Kidney tubule cell (primary cell): ENCODE measurements at places on chromosomes 6 and 20.

DNA sequence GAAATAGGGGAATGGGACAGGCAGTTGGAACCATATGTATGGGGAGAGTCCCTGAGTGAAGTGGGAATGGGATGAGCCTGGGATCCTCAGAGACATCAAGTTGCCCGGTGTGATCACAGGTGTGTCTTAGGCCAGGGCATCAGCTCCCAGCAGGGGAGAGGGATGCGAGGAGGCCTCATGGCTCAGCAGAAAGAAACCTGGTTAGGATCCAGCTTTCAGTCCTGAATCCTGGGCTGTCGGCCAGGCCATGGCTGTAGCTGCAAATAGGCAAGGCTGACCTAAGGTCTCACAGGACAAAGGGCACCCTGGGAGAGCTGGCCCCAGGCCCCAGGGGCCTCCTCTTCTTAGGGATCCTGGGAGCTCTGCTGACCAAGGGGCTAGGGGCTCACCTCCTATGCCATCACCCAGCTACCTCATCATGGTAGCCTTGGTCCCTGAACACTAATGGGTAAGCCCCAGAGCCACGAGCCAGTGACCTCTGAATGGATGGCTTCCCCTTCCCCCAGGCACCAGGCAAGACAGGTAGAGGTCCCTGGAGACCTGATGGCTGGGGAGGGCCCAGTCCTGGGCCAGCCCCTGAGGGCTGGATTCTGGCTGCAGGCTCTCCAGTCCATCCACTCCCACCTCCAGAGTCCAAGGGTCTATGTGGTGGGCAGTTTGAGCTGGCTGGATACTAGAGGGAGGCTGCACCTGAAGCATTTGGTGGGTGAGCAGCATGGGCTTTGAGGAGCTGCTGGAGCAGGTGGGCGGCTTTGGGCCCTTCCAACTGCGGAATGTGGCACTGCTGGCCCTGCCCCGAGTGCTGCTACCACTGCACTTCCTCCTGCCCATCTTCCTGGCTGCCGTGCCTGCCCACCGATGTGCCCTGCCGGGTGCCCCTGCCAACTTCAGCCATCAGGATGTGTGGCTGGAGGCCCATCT is at the start of gene SLC22A7:
TSS of gene SLC22A7 (plus strand) at position 617 of the 921 bp plus-strand sequence. CDS start at position 716, 99 bp downstream.
- DNase-seq = no peak

- DNase-seq = peak; percentile 82
These were observed 44.5 kb downstream of the RBM38 start for GRCh38 chr20:57435498-57436222.

GRCh38 chr6:139996253-139996834 is 621.9 kb upstream of the CITED2 start:
- DNase-seq = peak; percentile 79

DNA sequence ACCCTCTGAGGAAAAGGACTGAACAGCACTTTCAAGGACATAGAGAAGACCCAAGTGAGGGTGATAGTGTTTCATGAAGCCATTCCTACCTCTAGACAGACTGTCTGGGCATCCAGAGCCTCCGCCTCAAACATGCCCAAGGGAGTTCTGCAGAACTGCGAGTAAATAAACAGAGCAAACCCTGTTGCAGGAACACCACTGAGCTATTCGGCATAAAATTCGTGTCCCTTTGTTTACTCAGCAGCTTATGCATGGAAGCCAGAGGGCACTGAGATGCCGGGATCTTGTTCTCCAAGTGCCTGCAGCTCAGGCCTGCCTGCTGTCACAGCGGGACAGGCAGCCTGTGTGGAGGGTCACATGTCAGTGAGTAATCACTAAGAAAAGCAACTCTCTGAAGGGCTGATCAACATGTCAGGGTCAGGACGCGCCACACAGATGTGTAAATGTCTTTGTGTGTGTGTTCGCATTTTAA is 164.9 kb upstream of the HEY2 start:
- DNase-seq = peak; percentile 63

DNA sequence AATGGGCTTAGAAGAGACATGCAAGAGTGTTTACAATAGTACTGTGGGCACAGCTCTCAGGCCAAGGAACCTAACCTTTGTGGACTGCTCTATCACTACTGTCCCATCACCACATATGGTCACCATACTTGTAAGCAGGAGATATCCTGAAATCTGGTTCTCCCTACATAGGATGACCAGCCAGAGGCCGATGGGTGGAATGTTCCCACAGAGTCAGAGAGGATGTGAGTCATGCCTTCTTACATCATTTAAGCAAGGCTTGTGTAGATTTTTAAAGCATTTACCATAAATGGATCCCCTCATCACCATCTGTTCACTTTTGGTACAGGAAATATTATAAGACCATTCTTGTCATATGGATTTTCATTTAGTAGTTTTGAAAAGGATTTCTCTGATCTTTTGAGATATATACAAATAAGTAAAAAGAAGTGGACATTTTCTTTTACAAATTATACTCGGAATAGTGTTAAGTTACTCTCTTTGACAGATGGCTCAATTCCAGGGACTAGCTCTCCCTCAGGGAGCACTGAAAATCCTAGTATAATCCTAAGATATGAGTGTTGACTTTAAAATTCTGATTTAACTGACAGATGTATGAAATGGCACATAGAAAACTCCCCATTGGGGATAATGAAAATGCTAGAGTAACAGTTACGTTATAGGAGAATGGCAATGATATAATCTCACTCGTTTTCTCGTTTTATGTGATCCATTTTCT is 6.6 kb downstream of the HTR1B start:
- peak; percentile 77 for DNase-seq

GRCh38 chr6:138309695-138310094 is 68.0 kb upstream of the SMIM28 start:
- no peak for DNase-seq

DNA sequence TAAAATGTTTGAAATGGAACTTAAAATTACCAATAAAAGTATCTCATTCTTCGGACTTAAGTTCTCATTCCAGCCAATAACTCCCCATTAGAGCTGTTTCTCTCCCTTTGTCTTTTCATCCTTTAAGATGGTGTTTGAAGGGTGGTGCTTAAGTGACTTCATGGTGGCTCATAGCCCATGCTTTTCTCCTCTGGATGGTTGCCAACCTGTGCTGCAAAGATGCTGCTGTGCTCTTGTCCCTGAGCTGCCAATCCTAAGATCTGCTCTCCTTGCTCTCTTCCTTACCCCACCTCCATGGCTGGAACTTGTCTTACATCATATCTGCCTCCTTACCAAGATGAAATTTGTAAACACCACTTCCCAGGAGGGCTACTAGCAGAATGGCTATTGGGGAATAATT is 31.6 kb upstream of the PNRC1 start:
- DNase-seq = peak; percentile 59

GRCh38 chr6:139354189-139354588 is 20.3 kb downstream of the CITED2 start:
- DNase-seq = no peak

GRCh38 chr6:95203153-95203754 is 374.1 kb upstream of the MANEA start:
- peak; percentile 26 for DNase-seq

GRCh38 chr20:35317416-35318210 is 25.4 kb upstream of the FAM83C start:
- DNase-seq = peak; percentile 66

DNA sequence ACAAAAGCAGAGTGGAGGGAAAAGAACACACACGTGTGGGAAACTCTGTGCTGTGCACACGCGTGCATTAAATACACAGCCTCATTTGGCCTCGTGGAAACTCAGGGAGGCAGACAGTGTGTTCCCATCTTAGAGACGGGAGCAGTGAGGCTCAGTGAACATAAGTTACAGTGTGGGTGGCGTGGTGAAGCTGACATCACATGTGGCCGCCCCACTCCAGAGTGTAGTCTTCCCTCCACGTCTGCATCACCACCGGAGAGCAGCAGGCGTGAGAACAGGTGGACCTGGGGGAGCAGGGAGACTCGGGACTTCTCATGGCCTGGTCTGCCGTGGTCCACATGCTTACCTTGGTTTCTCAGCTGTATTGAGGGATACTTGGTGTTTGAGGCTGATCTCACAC is 51.7 kb downstream of the THBS2 start:
- DNase-seq = no peak

DNA sequence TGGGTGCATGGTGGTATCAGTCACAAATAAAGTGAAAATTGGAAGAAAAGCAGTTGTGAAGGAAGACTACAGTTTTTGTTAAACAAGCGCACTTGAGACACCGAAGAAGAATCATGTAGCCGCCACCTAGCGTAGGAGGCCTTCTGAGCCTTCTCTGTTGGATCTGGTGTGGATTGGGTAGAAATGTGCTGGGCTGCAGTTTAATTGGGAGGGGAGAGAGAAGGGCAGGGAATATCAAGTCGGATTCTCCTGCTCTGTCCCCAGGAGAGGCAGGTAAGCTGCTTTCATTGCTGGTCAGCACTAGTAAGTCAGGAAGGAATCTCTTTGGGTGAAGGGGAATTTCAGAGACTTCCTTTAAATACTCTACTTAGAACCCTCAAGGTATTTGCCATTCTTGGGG is 1.2 kb upstream of the FABP7 start:
- DNase-seq = no peak

DNA sequence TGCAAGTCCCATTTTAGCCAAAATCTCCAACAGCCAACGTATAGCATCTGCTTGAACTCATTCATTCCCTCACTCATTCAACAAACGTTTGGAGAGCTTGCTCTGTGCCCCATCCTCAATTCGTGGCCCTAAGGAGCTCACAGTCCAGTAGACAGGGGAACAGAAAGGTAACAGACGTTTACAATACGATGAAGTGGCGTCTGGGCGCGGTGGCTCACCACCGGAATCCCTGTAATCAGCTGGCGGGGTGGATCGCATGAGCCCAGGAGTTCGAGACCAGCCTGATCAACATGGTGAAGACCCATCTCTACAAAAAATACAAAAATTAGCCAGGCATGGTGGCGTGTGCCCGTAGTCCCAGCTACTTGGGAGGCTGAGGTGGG is 790 bp upstream of the E2F1 start:
- no peak for DNase-seq

DNA sequence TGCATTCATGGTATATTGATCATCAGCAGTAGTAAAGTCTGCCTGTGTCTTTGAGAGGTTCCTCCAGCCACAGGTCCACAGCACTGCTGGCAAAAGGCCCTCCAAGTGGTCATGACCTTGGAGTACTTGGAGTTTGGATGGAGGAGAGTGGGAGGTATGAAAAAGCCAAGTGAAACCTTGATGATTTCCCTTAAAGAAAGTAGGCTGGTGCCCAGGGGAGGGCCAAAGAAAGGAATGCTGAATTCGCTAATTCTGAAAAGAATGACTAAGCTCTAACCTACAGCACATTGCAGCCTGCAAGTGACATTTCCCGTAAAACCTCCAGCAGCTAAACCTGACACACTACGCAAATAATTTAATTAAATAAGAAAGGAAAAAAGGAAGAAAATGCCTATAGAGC is 223.4 kb upstream of the TAB2 start:
- DNase-seq = peak; percentile 40

GRCh38 chr6:16723826-16724225 is 37.4 kb downstream of the ATXN1 start:
- peak; percentile 95 for DNase-seq

GRCh38 chr20:21289651-21290050 is 13.5 kb upstream of the XRN2 start:
- DNase-seq = no peak

- no peak for DNase-seq
These were observed 96.3 kb downstream of the LYRM2 start for GRCh38 chr6:89542081-89542857.

- DNase-seq = peak; percentile 65
These were observed 29.7 kb downstream of the STK35 start for GRCh38 chr20:2131366-2131765.

DNA sequence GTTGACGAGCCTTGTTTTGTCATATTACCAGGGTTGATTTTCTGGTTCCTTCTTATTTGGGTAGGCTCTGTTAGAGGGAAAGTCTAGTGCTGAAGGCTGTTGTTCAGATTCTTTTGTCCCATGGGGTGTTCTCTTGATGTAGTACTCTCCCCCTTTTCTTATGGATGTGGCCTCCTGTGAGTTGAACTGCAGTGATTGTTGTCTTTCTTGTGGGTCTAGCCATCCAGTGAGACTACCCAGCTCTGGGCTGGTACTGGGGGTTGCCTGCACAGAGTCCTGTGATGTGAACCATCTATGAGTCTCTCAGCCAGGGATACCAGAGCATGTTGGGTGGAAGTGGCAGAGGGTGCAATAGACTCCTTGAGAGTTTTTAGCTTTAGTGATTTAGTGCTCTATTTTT is 680.6 kb downstream of the RFPL4B start:
- no peak for DNase-seq

GRCh38 chr6:43867996-43868395 is 98.0 kb downstream of the VEGFA start:
- no peak for DNase-seq

DNA sequence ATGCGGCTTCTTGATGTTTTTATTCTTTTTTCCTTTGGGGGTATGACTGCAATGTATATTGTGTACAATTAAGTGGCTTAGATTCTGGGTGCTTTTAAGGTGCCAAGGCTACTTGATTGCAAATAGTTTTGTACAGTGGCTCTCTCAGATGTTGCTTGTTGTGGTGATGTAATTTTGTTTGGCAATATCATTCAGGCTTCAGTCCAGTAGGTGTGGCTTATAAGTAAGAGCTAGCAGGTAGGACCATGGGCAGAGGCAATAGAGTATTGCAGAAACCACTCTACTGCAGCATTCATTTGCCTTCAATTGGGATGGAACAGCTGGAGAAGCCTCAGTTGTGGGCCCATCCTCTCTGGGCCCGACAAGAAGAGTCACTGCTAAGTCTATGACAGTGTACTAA is 407.9 kb upstream of the MAN1A1 start:
- DNase-seq = no peak

DNA sequence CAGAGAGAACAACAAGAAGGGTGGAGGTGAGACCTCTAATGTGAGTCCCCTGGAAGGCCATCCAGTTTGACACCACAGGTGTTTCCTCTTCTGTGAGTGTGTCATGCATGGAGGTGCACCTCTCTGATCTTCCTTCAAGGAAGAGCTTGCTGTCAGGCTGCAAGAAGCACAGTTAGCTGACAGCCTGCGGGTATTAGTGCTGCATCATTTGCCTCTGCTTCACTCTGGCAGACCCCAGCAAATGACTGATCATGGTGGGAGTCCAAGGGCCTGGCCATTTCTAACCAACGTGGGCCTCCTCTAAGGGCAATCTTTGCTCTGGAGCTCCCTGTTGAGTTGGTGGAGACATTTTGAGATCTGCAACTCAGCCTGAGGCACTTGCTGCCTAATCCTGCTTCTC is 206.3 kb downstream of the EPHA7 start:
- no peak for DNase-seq

DNA sequence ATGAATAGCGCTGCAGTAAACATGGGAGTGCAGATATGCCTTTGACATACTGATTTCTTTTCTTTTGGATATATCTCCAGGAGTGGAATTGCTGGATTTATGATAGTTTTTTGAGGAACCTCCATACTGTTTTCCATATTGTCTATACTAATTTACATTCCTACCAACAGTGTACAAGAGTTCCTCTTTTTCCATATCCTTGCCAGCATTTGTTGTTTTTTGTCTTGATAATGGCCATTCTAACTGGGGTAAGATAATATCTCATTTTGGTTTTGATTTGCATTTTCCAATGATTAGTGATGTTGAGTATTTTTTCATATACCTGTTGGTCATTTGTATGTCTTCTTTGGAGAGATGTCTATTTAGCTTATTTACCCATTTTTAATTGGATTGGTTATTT is 3.3 kb downstream of the SYCP2L start:
- no peak for DNase-seq
